ENCODE measurements at places on chromosomes 5 and 9.

DNA sequence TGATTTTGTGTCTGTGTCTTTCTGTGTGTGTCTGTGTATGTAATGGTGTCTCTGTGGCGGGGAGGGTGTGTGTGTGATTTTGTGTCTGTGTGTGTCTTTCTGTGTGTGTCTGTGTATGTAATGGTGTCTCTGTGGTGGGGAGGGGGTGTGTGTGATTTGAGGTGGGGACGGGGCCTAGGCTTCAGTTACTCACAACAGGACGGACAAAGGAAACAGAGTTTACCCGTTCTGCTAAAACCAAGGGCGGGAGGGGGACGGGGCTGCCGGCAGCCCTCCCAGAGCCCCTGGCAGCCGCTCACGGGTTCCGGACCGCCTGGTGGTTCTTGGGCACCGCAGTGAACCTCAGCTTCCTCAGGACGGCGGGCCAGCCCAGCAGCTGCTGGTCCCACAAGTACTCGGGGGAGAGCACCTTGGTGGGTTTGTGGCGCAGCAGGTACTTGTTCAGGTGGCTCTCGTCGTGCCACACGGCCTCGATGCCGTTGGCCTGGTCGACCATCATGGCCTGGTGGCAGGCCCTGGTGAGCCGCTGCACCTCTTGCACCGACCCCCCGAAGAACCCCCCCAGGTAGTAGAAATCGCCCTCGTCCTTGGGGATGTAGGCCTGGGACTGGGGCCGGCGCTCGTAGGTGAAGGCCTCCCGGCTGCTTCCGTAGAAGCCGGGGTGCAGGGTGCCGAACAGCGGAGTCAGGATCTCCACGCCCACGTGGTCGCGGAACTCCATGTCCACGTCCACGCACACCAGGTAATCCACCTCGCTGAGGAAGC lies 19.4 kb downstream of the ABO start:
- no peak for DNase-seq

- no peak for DNase-seq
These were observed 31.8 kb upstream of the FRRS1L start for GRCh38 chr9:109198736-109199382.

DNA sequence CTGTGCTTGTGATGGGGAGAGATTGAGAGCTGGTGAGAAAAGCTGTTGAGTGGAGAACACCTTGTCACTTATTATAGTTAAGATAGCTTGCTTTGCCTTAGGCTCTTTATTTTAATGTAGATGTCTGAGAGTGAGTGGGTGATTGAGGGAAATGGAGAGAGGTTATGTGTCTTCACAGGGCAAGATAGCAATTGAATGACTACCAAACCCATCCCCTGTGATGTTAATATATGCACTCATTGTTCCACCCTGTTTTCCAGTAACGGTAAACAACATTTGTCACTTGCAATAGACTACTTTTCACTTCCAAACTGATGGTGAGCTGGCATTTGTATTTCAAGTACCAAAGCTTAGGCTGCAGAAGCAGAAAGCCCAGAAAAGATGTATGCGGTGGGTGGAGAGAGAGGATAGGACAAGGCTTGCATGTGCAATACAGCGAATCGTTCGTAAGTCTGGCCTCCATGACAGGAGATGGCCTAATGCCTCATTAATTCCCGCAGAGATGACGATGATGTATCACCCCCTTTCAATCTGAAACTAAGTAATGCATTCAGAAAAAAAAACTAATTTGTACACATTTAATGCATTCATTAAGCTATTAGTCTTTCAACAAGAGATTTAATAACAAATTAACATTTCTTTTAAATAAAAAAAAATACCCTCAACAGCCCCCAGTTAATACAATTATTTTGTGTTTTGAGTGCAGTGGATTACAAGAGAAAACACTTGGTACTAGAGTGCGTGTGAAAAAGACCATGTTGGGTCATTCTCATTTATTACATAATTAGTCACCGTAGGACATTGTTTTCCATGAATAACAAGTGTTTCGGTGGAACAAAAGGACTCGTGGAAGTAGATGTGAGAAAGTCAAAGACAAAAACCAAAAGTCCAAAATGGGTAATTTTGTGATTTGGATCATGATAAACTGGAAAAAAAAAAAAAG lies 699.0 kb downstream of the BRINP1 start:
- no peak for DNase-seq

GRCh38 chr5:136686192-136686872 lies 321.0 kb upstream of the TRPC7 start:
- DNase-seq = no peak

GRCh38 chr5:102286476-102286875 lies 9.6 kb downstream of the SLCO4C1 start:
- no peak for DNase-seq

GRCh38 chr9:37927601-37928551 lies 23.9 kb upstream of the SLC25A51 start:
- no peak for DNase-seq

DNA sequence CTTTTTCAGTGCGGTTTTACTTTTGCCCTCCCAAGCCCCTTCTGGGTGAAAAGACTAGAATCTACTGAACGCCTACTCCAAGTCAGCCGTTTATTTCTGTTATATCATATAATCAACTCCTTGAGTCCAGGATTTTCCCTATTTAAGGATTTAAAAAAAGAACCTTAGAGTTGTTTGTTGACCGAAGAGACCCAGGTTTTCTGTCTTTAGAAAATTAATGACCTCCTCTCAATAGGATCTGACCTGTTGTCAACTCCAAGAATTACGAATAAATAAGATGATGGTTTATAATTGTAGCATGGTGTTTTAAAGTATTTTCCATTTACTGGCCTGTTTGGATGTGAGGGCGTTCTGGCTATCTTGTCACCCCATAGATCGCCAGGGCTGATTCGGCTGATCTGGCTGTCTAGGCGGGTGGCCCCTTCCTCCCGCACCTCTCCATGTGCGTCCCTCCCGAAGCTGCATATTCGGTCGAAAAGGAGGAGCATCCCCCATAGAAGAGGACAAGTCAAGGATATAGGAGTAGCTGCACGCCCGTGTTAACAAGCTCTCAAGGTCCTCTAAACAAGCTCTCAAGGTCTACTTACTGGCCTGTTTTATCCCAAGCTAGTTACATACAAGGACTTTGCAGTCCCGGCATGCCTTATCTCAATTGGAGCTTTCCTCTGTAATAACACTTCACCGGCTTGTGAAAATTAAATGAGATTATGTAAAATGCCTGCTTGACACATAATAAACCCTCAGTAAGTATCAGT lies 1.1 kb upstream of the UBAP2 start:
- no peak for DNase-seq

GRCh38 chr5:55936100-55936693 lies 58.6 kb downstream of the IL6ST start:
- peak; percentile 44 for DNase-seq

- DNase-seq = no peak
These were observed 48.2 kb downstream of the HMHB1 start for GRCh38 chr5:143860211-143860610.

GRCh38 chr9:90107040-90107725 lies 502.4 kb downstream of the GADD45G start:
- peak; percentile 73 for DNase-seq

DNA sequence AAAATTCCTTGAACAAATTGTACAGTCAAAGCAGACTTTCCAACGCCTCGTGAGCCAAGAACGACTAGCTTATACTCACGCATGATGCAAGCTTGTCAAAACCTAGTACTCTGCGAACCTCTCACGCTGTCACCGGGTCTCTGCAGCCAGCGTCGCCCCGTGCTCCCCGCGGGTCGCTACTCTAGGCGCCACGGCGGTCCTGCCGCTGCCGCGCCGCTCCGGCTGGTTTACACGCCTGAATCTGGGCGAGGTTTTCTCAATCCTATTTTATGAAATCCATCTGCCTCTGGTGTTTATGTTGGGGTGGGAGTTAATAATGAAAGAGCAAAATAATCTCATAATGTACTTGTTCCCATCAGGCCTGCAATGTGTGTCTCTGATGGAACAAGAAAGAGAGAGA lies 90.9 kb downstream of the SV2C start:
- no peak for DNase-seq

GRCh38 chr9:21812946-21813568 lies 10.6 kb downstream of the MTAP start:
- DNase-seq = peak; percentile 32

GRCh38 chr5:114176356-114176755 lies 185.5 kb upstream of the KCNN2 start:
- DNase-seq = no peak

GRCh38 chr9:134744385-134745295 lies 103.0 kb downstream of the COL5A1 start:
- no peak for DNase-seq

- no peak for DNase-seq
These were observed 213.3 kb downstream of the SEMA6A start for GRCh38 chr5:116361171-116361967.

DNA sequence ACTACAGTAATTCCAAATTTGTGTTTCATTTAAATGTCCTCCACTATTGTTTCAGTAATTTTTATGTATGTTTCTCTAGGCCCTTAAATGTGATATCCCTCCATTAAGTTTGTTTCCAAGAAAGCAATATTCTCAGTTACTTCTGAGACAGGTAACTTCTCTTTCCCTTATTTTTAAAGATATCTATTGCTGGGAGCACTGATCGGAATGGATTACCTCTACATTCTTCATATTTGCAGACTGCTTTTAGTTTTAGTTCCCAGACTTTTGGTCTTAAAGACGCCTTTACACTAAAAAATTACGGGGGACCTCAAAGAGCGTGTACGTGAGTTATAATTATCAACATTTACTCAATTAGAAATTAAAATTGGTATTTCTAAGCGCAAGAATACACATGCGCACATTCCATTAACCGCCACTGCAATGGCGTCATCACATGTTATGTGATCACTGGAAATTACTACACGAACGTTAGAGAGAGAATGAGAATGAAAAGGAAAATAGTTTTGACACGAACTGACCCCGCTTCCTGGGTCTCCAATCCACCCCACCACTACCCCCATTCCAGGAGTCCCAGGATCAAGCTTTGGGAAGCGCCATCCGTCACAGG lies 519 bp upstream of the RAD50 start:
- no peak for DNase-seq

DNA sequence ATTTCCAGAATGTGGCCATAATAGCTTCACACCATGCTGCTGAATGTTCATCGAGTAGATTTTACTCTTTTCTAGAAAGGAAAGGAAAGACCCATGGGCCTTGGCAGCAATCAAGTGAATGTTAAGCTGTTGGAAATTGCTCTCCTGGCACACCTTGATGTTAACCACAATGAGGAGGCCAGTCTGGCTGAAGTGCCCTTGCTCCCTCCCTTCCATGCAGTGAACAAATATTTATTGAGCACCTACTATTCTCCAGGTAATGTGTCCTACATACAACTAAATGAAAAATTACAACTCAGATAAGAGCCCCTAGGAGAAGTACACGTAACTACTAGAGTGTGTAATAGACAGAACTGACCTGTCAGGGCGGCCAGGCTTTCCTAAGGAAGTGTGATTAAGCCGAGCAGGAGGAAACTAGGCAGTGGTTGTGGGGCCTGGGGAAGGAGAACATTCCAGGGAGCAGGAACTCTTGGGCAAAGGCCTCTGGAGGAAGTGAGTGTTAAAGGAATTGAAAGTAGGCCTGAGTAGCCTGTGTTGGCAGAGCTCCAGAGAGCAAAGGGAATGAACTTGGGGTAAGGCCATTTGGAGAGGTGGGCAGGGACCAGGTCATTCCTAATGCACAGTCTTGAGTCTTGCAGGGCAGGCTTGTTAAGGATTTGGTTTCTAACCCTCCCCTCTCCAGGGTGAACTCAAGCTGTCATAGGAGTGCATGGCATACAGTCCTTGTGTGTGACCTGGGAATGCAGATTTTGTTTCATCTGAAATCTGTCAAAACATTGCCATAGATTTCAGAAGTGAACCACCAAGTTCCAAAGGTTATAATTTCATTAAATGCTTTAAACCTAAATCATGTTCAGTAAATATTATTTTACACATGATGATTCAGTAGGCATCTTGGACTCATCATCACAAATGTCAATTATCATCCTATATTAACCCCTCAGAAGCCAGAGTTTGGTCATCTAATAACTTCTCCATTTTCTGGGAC lies 9.0 kb upstream of the ZSWIM6 start:
- DNase-seq = no peak

DNA sequence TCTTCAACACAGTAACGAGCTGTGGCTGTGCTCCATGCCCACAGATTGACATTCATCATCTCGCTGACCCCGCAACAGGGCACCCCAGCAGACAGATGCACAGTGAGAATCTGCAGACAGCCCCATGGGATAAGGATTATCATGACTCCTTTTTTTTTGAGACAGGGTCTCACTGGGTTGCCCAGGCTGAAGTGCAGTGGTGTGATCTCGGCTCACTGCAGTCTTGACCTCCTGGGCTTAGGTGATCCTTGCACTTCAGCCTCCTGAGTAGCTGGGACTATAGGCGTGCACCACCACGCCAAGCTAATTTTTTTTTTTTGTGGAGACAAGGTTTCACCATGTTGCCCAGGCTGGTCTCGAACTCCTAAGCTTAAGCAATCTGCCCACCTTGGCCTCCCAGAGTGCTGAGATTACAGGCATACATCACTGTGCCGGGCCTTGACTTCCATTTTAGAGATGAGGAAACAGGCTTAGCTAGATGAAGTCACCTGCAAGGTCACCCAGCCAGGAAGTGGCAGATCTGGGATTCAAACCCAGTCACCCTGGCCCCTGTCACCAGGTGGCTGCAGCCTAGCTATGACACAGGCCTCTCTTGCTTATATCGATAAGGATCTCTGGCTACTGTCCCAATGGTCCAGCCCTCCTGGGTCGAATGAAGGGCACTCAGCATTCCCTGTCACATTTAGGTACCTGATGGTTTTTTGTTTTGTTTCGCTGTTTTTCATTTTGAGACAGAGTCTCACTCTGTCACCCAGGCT lies 5.1 kb downstream of the AIF1L start:
- DNase-seq = no peak

GRCh38 chr9:2267181-2267745 lies 252.1 kb downstream of the SMARCA2 start:
- DNase-seq = no peak

GRCh38 chr9:134689321-134690181 lies 47.9 kb downstream of the COL5A1 start:
- DNase-seq = no peak

- DNase-seq = no peak
These were observed 2.2 kb upstream of the ERAP1 start for GRCh38 chr5:96809921-96810320.

GRCh38 chr9:104800068-104800785 lies 36.3 kb downstream of the NIPSNAP3B start:
- no peak for DNase-seq

DNA sequence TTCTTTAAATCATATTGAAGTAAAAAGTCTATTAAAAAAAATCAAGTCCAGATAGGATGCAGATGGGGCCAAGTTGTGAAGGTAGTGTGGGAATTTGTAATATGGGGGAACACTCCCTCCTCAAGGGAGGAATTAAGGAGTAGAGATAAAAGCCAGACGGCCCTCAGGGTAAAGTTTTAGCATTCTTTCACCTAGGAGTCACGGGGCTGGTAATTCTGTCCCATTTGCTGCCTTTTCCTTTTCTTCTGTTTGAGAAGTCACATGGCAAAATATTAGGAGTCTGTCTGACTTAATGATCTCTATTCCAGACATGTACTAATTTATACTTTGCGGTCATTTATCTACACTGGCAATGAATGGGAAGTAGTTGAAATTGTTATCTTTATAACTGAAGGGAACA lies 61.9 kb downstream of the SNX24 start:
- DNase-seq = no peak

All from NCI-H1105 (cell line).